ENCODE measurements at places on chromosomes 11 and 22. TPM values are rescaled to one million over a fixed set of nuclear protein-coding genes. Genes with fewer than 3 reads are reported as not detected.
A peak's percentile ranks its signal among the peaks of the same experiment; 100 is the strongest.

Gene C11orf97
- 1.5 TPM for total RNA-seq

DNA sequence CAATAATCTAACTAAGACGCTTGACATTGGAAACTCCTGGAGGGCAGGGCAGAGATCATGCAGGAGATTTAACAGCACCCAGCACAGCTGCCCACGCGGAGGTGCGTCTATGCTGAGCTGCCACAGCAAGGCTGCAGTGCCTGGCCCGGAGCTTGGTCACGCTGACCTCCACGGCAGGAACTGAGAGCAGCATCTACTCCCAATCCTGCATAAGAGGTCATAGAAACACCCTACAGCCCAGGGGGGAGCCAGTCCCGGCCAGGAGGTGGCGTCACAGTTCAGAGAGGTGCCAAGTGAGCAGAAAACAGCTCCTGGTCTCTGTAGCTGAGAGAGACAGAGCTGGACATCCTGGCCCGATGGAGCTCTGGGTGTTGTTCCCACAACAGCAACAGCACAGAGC is 121.1 kb upstream of the TMEM45B start:
- no peak for ATAC-seq

- no peak for ATAC-seq
Measured at GRCh38 chr22:22877523-22878210, 9.9 kb upstream of the IGLL5 start.

- ATAC-seq: no peak
Measured at GRCh38 chr11:18270102-18270501, 4.0 kb downstream of the SAA1 start.

Gene UPK3A
- not detected for total RNA-seq

DNA sequence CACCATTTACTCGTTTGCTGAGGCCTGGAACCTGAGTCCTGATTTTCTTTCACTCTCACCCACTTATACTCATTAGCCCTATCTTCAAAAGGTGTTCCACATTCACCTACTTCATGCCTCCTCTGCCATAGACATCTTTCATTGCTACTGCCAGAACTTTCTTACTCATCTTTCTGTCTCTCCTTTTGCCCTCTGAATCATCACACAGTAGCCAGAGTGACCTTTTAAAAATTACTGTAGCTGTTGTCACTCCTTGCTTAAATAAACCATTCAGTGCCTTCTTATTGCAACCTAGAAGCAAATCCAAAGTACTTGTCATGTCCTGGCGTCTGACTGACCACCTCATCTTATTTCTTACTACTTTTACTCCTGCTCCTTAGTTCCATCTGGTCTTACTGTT is 38.2 kb downstream of the ATXN10 start:
- no peak for ATAC-seq

DNA sequence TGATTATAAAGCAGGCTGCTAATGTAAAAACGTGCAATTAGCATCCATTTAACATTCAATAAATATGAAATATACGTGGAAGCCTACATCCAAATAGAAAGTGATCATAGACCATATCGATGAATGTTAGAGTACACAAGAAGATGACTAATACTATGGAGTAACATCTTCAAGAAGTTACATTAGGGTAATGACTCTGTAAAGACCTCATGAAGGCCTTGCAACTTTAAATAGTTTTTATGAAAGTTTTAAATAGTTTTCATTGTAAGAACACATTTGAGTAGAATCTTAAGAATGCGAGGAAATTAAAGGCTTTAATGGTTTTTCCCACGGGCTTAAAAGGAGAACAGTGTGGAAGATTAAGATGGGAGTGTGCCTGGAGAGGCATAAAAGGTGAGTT is 1.4 kb downstream of the TRIM34 start:
- ATAC-seq: no peak

- ATAC-seq: no peak
Measured at GRCh38 chr11:129846508-129847335, 31.1 kb downstream of the TMEM45B start.

GRCh38 chr11:94550513-94550912 is 6.8 kb downstream of the FUT4 start:
- no peak for ATAC-seq

DNA sequence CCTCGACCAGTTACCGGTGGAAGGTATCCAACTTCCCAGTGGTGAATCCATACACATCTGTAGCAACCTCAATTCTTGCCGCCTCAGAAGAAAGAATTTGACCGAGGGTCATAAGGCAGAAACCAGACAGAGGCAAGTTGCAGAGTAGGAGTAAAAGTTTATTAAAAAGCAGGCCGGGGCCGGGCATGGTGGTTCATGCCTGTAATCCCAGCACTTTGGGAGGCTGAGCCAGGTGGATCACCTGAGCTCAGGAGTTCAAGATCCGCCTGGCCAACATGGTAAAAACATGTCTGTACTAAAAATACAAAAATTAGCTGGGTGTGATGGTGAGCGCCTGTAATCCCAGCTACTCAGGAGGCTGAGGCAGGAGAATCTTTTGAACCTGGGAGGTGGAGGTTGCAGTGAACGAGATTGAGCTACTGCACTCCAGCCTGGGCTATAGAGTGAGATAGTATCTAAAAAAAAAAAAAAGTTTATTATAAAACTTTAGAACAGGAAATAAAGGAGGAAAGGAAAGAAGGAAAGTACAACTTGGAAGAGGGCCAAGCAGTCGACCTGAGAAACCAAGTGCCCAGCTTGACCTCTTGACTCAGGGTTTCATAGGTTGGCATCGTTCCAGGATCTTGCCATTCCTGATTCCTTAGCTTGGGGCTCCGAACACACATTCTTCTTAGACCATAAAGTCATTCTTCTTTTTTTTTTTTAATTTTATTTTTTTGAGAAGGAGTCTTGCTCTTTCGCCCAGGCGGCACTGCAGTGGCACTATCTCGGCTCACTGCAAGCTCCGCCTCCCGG is 27.8 kb downstream of the RGL4 start:
- no peak for ATAC-seq

Gene CCDC87
- 0.37 TPM for total RNA-seq

Gene SIDT2
- total RNA-seq: 32.3 TPM

DNA sequence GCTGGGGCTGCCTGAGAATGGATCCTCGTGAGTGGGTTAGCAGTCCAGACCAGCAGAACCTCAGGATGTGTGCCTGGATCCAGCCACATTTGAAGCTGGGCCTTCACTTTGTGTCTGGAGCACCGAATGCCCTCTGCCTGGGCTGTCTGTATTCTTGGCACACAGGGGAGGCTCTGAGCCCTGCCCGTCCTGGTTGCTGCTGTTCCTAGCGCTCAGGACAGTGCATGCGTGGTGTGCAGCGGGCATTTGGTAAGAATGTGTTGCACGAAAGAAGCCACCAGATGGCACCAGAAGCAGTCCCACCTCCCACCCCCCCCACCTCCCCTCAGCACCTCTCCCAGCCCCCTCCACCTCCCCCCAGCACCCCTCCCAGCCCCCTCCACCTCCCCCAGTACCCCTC is 4.1 kb upstream of the MAPK11 start:
- ATAC-seq: no peak

DNA sequence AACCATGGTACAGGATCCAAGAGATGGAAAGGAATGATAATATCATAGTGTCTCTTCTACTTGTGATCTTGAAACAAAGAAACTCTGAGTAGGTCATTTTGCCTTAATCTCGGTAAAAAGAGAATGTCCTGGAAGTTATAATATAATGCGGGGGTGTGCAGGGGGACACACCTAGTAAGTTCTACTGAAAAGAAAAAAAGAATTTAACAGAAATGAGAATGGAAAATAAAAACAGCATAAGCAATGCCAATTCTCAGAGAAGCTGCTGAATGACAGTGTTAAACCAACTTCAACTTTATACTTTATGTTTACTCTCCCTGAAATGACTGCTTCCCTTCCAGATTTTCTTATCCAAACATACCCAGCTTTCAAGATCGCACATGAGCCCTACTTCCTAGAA is 2.0 kb downstream of the HPS5 start:
- ATAC-seq: no peak

Gene APOBEC3G
- total RNA-seq: 15.0 TPM

Gene CCDC179
- total RNA-seq: not detected

DNA sequence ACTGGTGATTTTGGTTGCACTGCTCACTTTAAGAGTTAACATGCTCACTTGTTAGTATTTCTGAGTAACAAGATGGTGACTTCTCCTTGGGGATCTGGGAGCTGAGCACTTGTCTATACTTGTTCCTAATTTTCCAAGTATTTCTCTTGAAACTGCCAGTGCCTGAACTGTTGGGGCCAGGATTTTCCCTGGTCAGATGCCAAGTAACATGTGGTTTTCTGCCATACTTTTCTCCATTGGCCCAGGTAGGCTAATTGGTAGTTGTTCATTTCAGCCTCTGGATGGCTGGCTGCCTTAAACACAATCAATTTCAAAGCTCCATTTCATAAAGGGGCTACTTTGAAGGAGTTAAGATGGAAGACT is 35.0 kb downstream of the RNF141 start:
- ATAC-seq: no peak

Gene SYNGR1
- 18.0 TPM for total RNA-seq

DNA sequence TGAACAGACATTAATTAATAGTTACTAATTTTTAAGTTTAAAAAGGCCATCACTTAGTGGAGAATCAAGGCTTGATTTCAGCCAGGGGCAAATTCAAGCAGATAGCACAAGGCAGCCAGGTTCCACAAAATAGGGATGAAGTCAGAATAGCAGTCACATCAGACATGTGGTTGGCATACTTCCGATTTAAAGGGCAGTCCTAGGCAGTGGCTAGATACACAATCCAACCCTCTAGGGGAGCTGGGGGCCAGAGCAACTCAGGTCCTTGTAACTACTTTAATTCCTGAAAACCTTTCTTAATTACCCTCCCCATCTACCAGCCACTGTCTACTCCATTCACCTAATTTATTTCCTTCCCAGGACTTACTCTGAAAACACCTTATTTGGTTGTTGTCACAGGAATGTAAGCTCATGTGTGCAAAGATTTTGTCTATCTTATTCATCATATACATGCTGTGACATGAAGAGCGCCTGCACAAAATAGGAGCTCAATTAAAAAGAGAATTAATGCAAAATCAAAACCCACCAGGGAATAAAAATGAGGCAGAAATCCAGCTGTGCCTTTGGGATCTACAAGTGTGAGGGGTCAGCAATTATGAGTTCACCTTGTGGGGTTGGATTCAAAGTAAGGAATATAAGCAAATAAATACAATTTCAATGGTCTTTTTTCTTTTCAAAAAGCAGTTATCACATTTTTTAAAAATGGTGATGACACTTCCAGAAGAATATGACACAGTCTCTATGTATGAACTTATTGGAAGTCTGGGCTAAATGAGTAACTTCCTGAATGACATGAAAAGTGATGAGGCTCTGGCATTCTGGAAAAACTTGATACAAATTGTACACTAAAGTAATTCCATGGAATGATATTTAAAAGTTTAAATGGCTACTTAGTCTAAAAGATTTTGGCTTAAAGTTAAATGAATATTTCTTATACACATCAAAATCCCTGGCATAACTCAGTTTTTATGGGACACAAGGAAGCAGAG is 53.8 kb downstream of the COPB1 start:
- no peak for ATAC-seq

- peak; percentile 75 for ATAC-seq
Measured at GRCh38 chr22:28331695-28332094, 347.9 kb downstream of the TTC28 start.

DNA sequence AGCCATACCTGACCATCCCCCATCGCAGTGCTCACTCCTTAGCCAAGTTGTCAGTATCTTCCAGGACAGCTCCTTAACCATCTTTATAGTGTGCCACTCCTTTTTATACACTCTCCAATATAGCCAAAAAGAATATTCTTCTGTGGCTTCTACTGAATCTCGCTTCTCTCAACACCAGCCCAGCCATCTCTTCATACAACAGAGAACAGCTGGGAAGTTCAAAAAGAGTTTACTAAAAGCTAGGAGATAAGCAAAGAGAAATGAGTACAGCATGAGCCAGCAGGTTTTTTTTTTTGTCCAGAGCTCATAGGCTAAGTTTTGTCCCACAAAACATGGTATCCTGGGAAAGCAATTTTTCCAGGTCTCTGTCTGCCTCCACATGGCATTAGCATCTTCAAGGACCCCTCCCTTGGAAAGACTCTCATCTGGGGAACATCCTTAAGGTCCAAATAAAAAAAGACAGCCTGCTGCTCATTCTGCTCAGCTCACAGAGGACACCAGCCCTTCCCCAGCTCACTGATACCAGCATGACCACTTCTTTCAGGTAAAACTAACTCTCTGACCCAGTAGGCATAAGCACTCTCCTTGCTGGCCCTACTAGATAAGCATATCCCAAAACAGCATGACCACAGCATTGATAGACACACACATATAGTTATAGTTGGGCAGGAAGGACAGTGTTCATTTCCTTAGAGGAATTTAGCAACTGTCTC is 48.8 kb upstream of the YWHAH start:
- no peak for ATAC-seq

Gene OR2AG1
- 0.52 TPM for total RNA-seq

- ATAC-seq: no peak
Measured at GRCh38 chr22:46619240-46619829, 851 bp upstream of the GRAMD4 start.

All from motor neuron (in vitro differentiated cells).